ENCODE measurements at places on chromosomes 3 and 15. TPM values are rescaled to one million over a fixed set of nuclear protein-coding genes. Genes with fewer than 3 reads are reported as not detected.

CLDN16 gene
- total RNA-seq = 0.37 TPM

GOLGA8S gene
- total RNA-seq = 0.47 TPM

RIOX2 gene
- 34.7 TPM for total RNA-seq

NEIL1 gene
- 41.8 TPM for total RNA-seq

NDUFB4 gene
- total RNA-seq = 54.9 TPM

SHC4 gene
- total RNA-seq = 0.48 TPM

ALCAM gene
- 98.4 TPM for total RNA-seq

DPH6 gene
- 10.1 TPM for total RNA-seq

ZBTB47 gene
- total RNA-seq = 49.6 TPM

GNB4 gene
- 29.1 TPM for total RNA-seq

LRRC31 gene
- not detected for total RNA-seq

CTXN2 gene
- total RNA-seq = not detected

Data from omental fat pad (tissue), 4 donors.